MG63 (cell line): ENCODE measurements at places on chromosomes 12 and 14.

- DNase-seq: no peak
Observed at GRCh38 chr14:76946753-76947077, 81.8 kb downstream of the IRF2BPL start.

- DNase-seq: no peak
Observed at GRCh38 chr14:101960225-101960624, 4.1 kb upstream of the DYNC1H1 start.

DNA sequence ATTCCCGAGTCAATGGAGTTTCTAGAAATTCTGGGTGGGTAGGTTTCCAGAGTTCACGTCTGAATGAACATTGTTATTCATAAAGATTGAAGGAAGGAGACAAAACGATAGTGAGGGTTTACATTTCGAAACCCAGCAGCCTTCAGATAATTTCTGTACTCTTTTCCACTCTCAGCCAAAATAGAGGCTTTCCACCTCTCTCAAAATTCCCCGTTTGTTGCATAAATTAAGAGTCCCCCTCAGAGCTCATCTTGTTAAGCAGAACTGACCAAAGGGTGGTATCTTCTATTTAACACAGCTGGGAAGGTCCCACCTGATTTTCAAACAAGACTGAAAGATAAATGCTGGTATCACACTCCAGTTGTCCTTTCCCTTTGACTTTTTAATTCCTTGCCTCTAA lies 21.5 kb upstream of the YARS2 start:
- DNase-seq: no peak

DNA sequence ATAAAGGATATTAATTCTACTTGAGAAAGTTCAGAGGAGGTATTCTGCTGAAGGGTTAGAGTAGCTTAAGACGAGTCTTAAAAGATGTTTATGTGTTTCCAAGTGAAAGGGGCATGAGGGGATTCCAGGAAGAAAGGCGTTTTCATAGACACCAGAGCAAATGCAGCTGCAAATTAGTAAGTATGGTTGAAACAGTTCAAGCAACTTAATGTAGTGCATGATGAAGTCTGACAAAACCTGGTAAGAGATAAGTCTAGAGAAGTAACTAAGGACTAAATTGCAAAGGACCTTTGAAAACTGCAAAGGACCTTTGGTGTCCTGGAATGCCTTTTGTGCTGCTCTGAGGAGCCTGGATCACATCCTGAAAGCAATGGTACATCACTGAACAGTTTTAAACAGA lies 11.5 kb downstream of the LUM start:
- no peak for DNase-seq

GRCh38 chr12:84822525-84822924 lies 90.1 kb downstream of the SLC6A15 start:
- DNase-seq: no peak

DNA sequence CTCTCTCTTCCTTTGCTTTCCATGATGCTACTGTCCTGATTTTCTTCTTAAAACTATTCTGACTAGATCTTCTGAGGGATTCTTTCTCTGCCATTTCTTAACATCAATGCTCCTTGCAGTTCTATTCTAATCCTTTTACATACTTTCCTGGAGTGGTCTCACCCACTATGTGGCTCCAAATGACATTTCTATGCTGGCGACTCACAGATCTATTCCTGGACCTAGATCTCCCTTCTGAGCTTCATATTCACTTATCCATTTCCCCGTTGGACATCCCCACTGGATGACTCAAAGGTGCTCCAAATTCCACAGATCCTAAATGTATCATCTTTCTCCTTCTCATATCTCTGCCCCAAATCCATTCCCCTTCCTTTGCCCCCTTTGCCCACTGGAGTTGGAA lies 4.1 kb downstream of the TEP1 start:
- DNase-seq: no peak

GRCh38 chr12:44157359-44157758 lies 321.5 kb downstream of the TMEM117 start:
- no peak for DNase-seq

DNA sequence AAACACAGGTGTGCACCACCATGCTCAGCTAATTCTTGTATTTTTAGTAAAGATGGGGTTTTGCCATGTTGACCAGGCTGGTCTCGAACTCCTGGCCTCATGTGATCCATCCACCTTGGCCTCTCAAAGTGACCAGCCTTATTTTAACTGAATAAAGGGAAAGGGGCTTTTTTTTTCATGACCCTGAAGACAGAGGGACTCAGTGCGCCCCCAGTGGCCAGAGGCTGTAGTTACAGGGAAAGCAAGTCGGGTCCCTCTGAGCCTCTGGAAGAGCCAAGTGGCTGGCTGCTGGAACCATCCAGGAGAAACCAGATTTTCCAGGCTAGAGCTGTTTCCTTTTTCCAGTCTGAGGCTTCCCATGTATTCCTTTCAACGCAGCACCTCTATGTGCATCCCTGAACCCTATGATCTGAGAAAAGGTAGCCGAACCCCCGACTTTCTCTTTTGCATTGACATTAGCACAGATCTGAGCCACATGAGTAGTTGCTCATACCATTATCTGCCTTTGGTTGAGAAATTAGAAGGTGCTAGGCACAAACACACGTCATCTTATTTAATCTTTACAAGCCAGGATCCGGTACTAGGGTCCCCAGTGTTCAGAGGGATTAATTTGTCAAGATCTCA lies 342.7 kb downstream of the CACNA1C start:
- DNase-seq: peak; percentile 57
